B cell (primary cell): ENCODE measurements at places on chromosomes 12 and 14. TPM values are rescaled to one million over a fixed set of nuclear protein-coding genes. Genes with fewer than 3 reads are reported as not detected.

The BEGAIN gene
- polyA plus RNA-seq, result 0.32 and 4.9 TPM in 2 replicates

The CISTR gene
- not detected in 2 replicates for polyA plus RNA-seq

The PIK3C2G gene
- not detected in 2 replicates for polyA plus RNA-seq

The GALNT16 gene
- polyA plus RNA-seq, result 0.09 and 0.12 TPM in 2 replicates

The IRAK3 gene
- polyA plus RNA-seq, result 4.3 and 6.1 TPM in 2 replicates

The NGB gene
- not detected in 2 replicates for polyA plus RNA-seq

The ABCC9 gene
- not detected in 2 replicates for polyA plus RNA-seq

The RAD9B gene
- 0.59 and 0.75 TPM in 2 replicates for polyA plus RNA-seq

The KRT74 gene
- polyA plus RNA-seq, result not detected in 2 replicates

The CAPZA3 gene
- not detected in 2 replicates for polyA plus RNA-seq

The HPD gene
- polyA plus RNA-seq, result not detected in 2 replicates

The OR4E2 gene
- not detected in 2 replicates for polyA plus RNA-seq

The CMTM5 gene
- polyA plus RNA-seq, result 0.18 and 1.0 TPM in 2 replicates

The CIROP gene
- polyA plus RNA-seq, result not detected in 2 replicates

The PTPN6 gene
- polyA plus RNA-seq, result 674 and 874 TPM in 2 replicates

The ZFYVE21 gene
- 14.9 and 17.0 TPM in 2 replicates for polyA plus RNA-seq

The LRP1-AS gene
- polyA plus RNA-seq, result not detected in 2 replicates

The GALNT8 gene
- polyA plus RNA-seq, result 0.30 and 0.63 TPM in 2 replicates

The TSPAN11 gene
- polyA plus RNA-seq, result not detected in 2 replicates

The CLEC4C gene
- polyA plus RNA-seq, result 0.63 and 1.4 TPM in 2 replicates

The KCNC2 gene
- polyA plus RNA-seq, result not detected in 2 replicates

The ENO2 gene
- polyA plus RNA-seq, result 32.9 and 42.5 TPM in 2 replicates

The TBC1D30 gene
- 0.06 and 0.07 TPM in 2 replicates for polyA plus RNA-seq

The CDK17 gene
- 15.6 and 24.4 TPM in 2 replicates for polyA plus RNA-seq

The KRT78 gene
- polyA plus RNA-seq, result not detected in 2 replicates

The EGLN3 gene
- 0.76 and 1.7 TPM in 2 replicates for polyA plus RNA-seq

The PLBD1 gene
- polyA plus RNA-seq, result 1.2 and 1.6 TPM in 2 replicates

The DCN gene
- not detected in 2 replicates for polyA plus RNA-seq

The TMEM121 gene
- polyA plus RNA-seq, result 1.7 and 3.7 TPM in 2 replicates

The SPTLC2 gene
- polyA plus RNA-seq, result 9.4 and 20.9 TPM in 2 replicates

The CCDC38 gene
- polyA plus RNA-seq, result 0.09 TPM in 1 of 2 replicates, not detected in the other

The TPPP2 gene
- polyA plus RNA-seq, result not detected in 2 replicates

The FAM90A1 gene
- polyA plus RNA-seq, result 0.25 and 0.27 TPM in 2 replicates

The DYRK4 gene
- polyA plus RNA-seq, result 63.3 and 69.4 TPM in 2 replicates

The OR6C2 gene
- polyA plus RNA-seq, result not detected in 2 replicates

The DLK1 gene
- not detected in 2 replicates for polyA plus RNA-seq

The CCDC197 gene
- polyA plus RNA-seq, result not detected in 2 replicates

The KRT73 gene
- polyA plus RNA-seq, result 0.07 and 0.36 TPM in 2 replicates

The EML5 gene
- polyA plus RNA-seq, result 1.7 and 2.6 TPM in 2 replicates

The KCNH3 gene
- polyA plus RNA-seq, result 0.49 and 1.2 TPM in 2 replicates

The DCAF4 gene
- polyA plus RNA-seq, result 45.9 and 54.6 TPM in 2 replicates

The LBHD2 gene
- polyA plus RNA-seq, result not detected in 2 replicates

The NYNRIN gene
- polyA plus RNA-seq, result 0.04 TPM in 2 replicates

The ADAMTS20 gene
- polyA plus RNA-seq, result not detected in 2 replicates
